ENCODE measurements at places on chromosomes 1 and 21.

GRCh38 chr1:203555076-203555475, 61.1 kb downstream of the OPTC start:
- no peak for DNase-seq

DNA sequence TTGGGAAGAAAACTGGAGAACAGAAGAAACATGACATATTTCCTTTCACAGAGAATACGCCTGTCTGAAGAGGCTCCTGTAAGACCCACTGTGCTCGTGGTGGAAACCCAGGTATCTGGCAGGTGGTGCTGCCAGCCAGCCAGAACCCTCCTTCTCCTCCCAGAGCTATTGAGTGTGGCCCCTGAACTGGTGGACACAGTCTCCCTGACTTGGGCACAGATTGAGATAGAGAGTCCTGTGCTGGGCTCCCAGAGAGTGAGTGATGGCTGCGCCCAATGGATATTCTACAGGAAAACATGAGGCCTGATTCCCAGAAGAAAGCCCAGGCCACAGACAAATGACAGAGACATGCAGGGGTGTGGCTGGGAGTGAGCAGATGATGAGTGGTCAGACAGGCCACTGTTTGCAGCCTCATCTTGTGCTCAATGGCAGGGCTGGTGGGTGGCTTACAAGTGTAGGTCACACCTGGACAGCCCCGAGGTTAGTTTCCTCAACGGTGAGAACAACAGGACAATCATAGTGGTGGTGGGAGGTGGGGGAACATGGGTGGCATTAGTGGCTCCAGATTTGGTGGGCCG, 127.9 kb downstream of the PTPRU start:
- DNase-seq = no peak

GRCh38 chr21:20802201-20802600, 196.0 kb upstream of the NCAM2 start:
- DNase-seq = no peak

DNA sequence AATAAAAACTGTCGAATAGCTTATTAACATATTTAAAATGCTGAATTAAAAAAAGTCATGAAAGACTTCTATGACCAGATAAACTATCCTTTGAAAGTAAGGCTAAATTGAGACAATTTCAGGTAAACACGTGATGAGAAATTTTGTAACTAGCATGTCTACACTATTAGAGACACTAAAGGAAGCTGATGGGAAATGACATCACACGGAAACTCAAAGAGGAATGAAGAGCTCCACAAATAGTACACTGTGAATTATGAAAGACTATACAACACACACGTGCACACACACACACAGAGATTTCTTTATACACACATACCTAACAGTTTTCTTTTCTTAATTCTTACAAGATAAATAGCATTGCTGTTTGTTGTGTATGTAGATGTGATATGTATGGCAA, 70.9 kb upstream of the PLA2G4A start:
- DNase-seq = no peak

- no peak for DNase-seq
These were observed 490.8 kb upstream of the TMPRSS15 start for GRCh38 chr21:18894387-18894786.

DNA sequence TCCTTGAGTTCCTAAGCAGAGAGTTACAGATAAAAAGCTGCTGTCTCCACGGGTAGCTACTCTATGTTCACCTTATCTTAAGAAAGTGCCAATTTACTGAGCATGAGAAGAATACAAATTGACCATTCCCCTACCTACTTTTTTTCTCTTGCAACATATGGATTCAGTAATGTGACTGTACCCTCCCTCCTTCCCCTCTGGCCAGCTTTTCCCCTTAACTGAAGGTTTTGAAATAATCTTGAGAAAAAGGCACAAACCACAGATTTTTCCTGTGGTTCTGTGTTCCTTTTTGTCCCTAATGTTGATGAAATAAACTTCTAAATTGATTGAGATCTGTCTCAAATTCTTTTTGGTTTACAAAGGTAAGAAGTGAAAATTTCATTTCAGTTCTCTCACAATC, 2.6 kb upstream of the CD2 start:
- DNase-seq = no peak

GRCh38 chr1:186595969-186596368, 84.3 kb downstream of the PTGS2 start:
- DNase-seq = no peak

DNA sequence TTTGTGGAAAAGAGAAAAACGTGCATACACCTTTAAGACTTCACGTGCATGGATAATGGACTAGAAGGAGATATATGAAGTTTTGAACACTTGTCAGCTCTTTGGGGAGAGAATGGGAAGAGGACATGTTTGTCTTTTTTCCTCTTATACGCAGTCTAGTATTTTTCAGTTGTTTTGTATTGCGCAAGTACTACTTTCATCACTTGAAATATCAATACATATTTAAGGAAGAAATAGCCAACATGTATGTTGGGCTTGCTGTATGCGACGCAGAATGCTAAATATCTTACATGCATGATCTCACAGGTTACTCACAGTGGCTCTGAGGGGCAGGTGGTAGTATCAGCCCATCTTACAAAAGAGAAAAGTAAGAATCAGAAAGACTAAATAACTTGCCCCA, 176.5 kb upstream of the RUNX1 start:
- DNase-seq = no peak

DNA sequence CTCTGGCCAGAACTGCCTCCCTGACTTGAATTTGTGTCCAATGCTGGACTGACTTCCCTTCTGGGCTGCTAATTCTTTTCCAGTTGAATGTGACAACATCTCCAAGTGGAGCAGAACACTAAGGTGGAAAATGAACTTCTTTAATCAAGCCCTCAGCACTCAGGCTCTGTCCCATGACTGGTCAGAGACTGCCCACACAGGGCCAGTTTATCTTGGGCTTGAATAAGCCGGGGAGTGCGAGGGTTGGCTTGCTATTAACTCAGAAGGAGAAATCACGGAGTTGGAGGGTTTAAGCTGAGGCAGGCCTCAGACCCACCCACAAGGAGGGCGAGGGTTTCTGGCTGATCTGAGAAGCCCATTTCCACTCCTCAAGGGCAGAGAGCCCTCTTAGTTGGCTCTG, 12.4 kb downstream of the KCNA10 start:
- no peak for DNase-seq

GRCh38 chr1:231124746-231125145, 37.1 kb upstream of the TRIM67 start:
- DNase-seq = no peak

- DNase-seq = no peak
These were observed 1.6 kb upstream of the DYRK3 start for GRCh38 chr1:206633708-206634121.

DNA sequence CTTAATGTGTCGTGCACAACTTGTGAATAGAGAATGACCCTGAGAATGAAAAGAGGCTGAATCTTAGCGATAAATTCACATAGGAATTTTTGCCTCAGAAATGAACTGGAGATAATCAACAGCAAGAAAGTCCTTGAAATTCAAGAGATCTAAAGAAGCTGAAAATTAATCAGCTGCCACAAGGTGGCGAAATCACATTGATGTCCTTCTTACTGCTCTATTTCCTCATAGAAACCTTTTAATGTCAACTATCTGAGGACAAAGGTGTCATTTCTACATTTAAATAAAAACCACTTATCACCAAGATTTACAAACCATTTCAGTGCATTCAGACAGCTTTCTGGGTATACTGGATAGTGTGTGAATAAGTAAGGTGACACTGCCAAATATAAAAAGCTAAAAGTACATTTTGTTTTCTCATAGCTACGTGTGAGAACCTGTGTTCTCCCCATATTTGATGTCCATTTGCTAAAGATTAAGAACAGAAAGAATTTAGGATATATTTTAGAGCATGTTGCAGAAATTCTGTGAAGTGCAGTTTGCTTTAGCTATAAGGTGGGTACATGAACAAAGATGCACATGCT, 485.3 kb upstream of the PTBP2 start:
- DNase-seq = peak; percentile 23

Measured in DMS153 (cell line).